Iris pigment epithelial cell (primary cell): ENCODE measurements at places on chromosomes 7 and 10.

DNA sequence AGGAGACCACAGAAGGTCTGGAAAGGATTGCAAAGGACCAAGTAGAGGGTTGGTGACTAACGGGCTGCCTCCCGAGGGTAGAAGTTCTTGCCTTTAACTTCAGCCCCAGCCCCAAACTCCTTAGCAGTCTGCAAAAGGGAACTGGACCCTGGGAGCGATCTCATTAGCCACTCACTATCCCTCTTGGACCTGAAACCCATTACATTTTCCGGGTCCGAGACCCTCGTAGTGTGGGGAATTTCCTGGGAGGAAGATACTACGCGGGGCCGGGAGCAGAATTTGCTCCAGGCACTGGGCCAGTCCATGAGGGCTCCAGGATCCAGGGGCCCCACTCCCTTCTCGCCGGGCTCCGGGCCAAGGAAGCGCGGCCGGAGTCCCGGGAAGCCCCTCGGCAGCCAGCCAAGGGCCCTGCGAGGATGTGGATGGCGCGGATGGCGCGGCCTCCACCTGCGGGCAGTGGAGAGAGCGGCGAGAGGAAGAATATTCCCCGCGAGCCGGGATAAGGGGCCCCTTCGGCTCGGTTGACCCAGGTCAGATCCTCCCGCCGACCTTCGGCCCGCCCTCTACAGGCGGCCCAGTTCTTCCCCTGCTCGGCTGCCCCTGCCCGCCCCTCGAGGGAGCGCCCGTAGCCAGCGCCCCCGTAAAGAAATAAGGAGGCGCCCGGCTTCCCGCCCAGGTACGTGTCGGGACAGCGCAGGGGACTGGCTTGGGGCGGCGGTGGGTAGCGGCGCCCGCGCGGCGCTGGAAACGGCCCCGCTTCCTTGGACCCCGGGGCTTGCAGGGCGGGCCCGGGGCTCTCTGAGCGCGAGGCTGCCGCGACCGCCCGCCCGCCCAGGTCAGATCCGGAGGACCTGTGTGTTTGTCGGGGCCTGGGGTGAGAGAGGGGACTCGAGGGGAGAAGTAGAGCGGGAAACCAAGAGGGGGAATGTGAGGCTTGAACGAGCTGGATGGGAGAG, at the start of gene MYO3A:
Gene MYO3A (plus strand): TSS at position 577 of the 956 bp plus-strand sequence. CDS start 17,882 bp downstream, outside the sequence.
- no peak for DNase-seq

GRCh38 chr7:116177009-116177408, 33.3 kb upstream of the TES start:
- peak; percentile 97 for DNase-seq

DNA sequence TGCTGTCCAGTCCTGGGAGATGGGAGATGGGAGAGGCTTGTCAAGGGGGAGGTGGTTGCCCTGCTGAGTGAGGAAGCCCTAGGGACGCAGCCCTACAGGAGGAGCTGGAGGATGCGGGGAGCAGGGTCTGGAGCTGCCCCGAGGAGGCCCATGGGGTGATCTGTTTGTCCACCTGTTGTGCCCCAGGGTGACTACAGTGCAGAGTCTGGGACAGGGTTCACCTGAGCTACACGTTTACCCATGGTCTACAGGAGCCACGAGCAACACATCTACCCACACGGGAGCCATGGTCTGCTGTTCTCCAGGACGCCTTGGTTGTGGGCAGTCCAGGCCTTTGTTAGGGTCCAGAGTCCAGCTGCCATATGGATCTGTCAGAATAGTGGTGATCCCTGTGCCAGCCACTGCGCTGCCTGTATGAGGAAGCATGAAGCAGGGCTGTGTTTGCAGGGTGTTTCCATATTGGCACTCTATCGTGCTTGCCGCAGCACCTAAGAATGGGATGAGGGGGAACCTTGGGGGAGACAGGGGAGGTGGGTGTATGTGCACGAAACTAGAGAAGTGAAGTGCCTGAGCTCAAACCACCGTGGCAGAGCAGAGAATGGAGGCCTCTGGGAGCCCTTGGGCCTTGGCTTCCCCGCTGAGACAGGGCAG, 23.7 kb downstream of the ZNF775 start:
- DNase-seq, result no peak

DNA sequence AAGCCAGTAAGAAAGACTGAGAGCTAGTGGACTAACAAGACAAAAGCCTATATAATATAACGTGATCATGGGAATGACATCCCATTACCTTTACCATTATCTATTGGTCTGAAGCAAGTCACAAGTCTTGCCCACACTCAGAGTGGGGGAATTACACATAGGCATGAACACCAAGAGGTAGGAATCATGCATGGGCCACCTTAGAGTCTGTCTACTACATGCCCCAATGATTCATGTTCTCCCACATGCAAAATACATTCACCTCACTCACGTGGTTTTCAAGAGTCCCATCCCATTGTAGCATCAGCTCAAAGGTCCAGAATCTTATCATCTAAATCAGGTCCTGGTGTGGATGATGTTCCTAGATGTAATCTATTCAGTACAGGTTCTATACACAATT, 29.4 kb downstream of the DNAJC9 start:
- DNase-seq, result no peak

DNA sequence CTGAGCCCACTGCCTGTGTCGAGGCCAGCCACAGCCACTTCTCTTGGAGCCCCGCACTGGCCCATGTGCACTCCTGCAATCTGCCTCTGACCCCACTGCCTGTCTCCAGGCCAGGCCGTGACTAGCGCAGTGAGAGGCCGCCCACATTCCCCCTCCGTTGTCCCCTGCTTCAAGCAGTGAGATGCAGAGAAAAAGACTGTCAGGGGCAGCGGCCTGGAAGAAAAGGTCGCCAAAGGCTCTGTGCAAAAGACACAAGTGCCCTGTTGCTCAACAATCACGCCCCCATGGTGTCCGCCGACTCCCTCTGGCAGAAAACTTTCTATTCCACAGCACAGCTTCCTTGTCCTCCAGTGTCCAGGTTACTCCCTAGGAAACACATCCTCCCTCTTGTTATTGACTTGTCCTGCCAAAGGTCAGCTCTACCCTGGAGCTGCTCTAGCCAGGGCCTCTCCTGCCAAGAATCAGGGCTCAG, 9.9 kb downstream of the FAM131B start:
- DNase-seq, result no peak
